ENCODE measurements at places on chromosomes 5 and 9. TPM values are rescaled to one million over a fixed set of nuclear protein-coding genes. Genes with fewer than 3 reads are reported as not detected.

DNA sequence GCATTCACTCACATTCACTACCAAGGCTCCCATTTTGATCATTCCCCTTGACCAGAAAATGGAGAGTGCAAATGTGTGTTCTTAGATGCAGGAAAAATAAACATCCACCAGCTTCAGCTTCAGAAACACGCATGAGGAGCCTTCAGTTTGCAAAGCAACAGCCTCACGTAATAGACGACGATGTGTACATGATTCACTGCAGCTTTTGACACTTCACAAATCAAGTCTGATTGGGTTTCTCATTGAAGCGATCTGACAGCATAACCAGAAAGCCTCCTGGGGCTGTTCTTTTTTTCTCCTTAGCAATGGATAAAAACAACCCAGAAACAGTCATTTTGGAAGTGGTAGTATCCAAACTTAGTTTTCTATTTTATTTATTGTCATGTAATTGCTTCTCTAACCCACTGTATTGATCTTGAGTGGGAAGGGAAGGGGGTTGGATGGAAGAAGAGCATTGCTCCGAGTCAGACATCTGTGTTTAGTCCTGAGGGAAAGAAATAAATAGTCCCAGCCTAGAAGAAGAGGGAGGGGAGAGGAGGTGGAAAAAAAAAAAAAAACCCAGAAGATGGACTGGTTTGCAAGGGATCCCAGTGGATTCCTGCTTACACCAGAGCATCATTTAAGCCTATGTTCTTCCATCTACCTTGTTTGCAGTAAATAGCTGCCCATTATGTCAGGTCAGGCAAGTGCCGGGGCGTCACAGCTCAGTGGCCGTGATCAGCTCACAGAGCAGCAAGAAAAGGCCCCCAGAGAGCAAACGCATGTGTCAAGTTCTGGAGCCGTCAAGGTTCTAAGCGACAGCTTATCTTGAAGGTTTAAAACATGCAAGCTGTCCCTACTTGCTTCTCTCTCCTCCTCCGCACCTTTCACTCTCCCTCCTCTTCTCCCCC, 190.2 kb upstream of the SNX2 start:
- DNase-seq = no peak

DNA sequence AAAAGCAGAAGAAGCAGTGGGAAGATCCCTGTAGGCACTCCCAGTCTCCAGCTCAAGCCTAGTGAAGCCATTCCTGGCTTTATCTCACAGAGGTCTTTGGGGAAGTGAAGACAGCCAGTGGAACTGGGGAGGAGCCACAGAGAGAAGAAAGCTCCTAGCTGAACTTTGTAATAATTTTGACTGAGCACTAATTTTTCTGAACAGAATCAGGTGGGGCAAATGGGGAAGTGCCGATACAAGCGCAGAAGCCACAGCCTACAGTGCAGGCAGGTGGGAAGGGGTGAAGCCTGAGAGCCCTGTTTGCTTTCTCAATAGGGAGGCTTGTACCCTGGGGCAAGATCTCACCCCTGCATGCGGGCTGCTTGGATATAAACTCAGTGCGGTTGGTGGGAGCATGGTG, 48.4 kb upstream of the SNAPC3 start:
- DNase-seq = no peak

GRCh38 chr9:115202181-115202580, 84.2 kb upstream of the TNC start:
- DNase-seq = no peak

DNA sequence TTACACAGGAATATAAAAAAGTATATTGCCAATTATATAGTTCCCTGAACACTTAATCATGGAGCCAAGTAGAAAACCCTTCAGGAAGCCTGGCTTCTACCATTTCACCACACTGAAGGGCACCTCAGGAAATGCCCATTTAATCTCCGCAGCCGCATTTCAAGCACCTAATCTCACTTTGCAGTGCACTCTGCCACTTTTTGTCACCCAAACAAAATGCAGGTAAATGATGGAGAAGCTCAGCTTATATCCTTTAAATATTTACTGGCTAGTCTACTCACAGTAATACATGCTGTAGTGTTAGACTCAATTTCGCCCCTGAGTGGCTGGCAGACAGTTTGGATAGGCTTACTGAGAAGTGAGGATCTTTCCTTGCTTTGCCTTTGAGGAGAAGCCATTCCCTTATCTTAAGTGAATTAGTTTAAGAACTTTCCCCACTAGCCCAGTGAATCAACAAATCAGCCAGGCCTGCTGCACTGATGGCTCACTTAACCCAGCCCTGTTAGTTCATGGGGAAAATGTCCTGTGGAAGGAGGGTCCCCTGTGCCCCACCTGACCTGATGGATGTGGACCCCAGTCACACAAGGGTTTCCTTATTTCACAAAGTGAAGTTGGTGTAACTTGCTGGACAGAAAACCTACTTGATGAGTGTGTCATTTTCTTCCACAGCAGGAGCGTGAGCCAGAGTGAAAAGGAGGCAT, 209.7 kb downstream of the CAAP1 start:
- DNase-seq = no peak

DNA sequence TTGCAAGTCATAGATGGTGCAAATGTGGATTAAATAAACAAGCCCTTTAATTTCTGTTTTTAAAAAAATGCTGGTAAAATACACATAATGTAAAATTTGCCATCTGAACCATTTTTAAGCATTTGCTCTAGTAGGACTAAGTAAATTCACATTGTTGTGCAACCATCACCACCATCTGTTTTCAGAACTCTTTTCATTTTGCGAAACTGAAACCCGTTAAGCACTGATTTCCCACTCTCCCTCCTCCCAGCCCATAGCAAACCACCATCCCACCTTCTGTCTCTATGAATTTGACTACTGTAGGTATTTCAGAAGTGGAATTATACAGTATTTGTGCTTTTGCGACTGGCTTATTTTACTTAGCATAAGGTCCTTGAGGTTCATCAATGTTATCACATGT, 103.3 kb upstream of the CNTLN start:
- DNase-seq = no peak

GRCh38 chr5:104754311-104754995, 1191.9 kb upstream of the NUDT12 start:
- DNase-seq = no peak

GRCh38 chr9:95463148-95464060, 53.4 kb downstream of the PTCH1 start:
- no peak for DNase-seq

DNA sequence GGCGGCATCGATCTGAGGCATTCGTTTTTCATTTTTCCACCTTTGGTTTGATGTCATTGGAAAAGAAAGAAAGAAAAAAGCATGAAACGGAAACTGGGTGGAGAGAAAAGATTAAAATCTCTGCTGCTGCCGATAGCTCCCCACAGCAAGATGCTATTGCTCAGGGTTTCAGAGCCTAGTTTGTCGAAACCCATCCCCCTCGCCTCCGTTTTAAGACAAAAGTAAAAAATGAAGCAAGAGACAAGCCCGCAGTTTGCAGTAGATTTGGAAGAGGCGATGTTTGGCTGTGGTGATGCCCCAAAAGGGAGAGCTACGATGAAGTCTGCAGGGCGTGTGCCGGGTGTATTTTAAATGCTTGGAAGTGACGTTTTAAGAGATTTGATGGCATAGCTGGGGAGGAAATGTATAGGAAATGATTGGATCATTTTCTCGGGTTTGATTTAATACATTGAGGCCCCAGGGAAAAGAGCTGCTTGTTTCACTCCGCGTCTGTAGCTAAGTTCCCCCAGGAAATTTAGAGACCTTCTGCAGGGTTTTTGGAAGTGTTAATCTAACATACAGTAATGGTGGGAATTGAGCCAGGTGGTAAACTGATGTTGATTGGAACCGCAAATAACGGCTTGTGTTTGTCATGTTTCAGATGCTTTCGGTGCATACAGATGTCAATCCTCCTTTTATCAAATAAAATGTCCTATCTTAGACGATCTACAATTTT, 909 bp downstream of the NDFIP1 start:
- no peak for DNase-seq

DNA sequence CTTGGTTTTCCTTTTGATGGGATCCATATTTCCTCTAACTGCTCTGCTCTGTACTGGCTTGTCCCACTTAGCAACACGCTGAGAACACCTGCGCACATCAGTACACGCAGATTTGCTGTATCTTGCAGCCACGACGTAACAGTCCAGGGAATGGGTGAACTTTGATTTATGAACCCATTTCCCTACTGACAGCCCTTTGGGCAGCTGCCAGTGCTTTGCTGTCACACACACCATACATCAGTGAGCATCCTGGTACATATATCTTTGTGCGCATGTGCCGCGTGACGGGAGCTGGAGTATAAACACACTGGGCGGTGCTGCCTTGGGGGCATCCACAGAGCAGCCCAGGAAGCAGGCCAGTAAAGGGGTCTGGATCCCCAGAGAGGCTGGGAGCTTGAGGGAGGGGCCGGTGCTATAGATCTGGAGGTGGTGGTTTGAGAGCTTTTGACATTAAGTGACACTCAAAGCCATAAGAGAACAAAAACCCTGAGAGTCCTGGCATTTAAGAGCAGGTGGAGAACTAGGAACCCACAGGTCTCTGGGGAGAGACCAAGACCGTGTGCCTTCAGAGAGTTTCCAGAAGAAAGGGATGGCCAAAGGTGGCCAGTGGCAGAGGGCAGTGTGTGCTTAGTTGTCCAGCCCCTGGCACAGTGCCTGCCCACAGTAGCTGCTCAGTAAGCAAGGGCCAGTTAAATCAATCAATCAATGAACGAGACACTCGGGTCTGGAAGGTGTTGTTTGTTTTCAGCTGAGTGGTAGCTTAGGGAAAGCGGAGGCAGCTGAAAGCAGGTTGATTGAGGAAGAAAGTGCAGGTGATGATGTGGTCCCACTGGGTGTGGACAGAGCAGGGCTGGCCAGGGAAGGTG, 53.7 kb downstream of the LMX1B start:
- no peak for DNase-seq

- DNase-seq = no peak
Observed at GRCh38 chr9:13500034-13500433, 220.5 kb upstream of the MPDZ start.

DNA sequence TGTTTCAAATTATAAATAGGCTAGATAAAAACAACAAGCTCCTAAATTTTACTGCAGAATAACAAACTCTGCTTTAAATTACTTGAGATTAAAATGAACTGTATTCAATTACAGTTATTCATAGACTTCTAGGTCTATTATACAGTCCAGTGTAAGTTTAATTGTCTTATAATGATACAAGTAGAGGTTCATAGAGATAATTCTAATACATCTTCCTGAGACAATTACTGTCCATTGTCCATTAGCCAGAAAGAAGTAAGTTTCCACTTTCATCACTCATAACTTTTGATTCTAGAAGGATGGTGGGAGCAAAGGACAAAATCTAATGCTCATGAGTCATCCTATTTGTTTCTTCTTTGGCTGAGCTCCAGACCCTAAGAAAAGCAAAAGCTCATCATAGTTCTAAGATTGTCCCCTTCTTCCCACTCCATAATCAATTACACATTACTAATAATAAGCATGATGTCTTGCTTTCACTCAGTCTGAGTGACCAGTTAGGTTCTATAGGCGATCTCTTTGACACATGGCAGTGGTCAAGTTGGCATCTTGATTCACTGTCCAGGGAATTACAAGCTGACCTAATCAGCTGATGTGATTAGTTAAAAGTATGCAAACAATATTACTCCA, 502.5 kb upstream of the IZUMO3 start:
- no peak for DNase-seq

- no peak for DNase-seq
Observed at GRCh38 chr5:169150108-169150507, 150.8 kb downstream of the SLIT3 start.

DNA sequence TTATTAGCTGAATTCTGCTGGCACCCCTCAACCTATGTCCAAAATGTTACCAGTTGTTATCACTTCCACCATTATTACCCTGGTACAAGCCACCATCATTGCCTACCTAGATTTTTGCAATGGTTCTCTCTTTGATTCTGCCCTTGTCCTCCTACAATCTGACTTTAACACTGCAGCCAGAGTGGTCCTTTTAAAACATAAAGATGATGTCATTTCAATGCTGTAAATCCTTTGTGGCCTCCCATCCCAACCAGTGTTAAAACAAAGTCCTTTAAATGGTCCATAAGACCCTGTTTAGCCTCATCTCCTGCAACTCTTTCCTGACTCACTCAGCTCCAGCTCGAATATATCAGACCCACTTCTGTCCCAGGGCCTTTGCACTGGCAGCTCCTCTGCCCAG, 54.9 kb upstream of the FSTL4 start:
- DNase-seq = no peak

DNA sequence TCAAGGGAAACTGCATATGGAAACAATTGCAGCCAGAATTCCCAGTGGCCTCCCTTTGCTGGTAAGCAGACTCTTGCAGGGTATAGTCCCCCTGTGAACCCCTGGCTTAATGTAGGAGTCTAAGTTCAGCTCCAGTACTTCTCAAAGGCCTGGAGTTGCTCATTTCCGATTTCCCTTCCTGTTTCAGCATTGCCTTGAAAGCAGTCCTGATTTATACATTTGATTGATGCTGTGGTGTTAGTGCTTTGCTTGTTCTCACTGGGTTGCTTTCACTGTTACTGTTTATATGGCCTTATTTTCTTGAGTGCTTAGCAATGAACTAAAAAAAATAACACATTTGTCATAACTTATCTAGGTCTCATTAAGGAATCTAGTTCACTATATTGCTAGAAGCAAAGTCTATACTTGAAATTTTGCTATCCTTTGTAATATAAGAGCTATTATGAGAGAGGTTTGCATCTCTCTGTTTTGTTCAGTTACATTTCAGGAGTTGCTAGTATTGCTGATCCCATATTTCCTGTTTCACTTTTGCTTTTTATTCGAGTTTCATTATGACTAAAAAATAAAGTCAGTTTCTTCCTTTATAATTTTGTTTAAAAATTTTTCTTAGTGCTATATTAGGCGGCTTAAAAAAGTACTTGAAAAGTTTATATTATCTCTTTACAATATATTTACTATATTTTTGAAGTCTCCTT, 122.4 kb upstream of the NMUR2 start:
- no peak for DNase-seq

DNA sequence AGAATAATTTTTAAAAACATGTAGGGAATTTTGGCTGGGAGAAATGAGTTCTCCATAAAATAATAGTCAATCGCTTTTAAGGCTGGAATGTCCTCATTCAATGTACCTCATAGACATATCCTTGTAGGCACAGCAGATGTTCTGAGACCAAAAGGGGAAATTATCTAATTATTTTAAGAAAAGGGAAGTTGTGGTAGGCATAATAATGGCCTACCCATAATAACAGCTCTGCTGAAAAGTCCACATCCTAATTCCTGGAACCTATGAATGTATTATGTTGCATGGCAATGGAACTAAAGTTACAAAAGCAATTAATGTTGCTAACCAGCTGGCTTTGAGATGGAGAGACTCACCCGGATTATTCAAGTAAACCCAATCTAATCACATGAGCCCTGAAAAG, 216.1 kb downstream of the TRIM36 start:
- no peak for DNase-seq

GRCh38 chr5:139215107-139215975, 17.2 kb upstream of the SIL1 start:
- no peak for DNase-seq

- DNase-seq = no peak
Observed at GRCh38 chr5:132019857-132020555, 8.5 kb upstream of the ACSL6 start.

- peak; percentile 35 for DNase-seq
Observed at GRCh38 chr9:115008536-115009270, 78.3 kb upstream of the TNFSF8 start.

The PCSK5 gene
- total RNA-seq = 23.2 TPM

The HTR4 gene
- total RNA-seq = not detected

The ZNF79 gene
- total RNA-seq = 4.7 TPM

The LRRC70 gene
- total RNA-seq = not detected

The SPINK7 gene
- not detected for total RNA-seq

The KLF4 gene
- 7.4 TPM for total RNA-seq

The SNCAIP gene
- 1.1 TPM for total RNA-seq

The TEX48 gene
- not detected for total RNA-seq
